ENCODE measurements at places on chromosomes 2 and 18. TPM values are rescaled to one million over a fixed set of nuclear protein-coding genes. Genes with fewer than 3 reads are reported as not detected.
A peak's percentile ranks its signal among the peaks of the same experiment; 100 is the strongest.

The CNDP1 gene
- not detected for total RNA-seq

The REG3G gene
- total RNA-seq: not detected

The SEPTIN10 gene
- 137 TPM for total RNA-seq

DNA sequence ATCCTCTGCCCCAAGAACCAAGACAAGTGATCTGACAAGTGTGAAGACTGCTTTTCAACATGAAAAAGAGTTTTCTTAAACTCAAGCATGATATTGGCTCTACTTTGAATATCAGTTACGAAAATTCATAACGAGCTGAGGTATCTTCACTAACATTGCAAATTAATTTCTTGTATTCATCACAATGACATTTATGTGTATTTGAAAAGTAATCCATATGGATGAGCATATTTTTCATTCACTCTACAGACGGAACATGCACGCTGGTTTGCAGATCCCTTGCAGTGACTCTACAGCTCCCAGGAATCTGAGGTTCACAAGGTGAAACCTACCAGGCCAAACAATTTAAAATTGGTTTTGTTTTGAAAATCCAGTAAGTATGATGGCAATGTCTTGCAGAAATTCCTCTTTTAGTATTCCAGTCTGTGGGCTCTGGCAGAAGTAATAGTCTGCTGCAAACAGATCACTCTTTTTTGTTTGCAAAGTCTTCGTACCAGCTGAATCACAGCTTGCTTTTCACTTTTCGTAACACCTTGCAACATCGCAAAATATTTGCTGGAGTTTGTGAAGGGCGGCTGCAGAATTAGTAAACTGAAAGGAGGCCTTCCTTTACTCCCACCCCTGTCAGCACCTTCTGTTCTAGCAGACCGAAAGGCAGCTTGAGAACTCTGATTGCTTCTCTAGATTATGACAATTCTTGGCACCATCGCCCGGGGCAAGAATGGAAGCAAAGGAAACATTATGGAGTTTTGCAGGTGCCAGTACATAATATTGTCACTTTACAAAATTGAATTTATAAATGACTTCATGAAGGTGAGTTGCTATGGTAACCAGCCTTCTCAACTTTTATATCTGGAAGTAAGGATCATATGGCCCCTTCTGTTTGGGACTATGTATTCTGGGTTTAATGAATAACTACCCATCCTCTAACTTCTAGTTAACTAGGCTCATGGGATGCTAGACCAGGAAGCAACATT, 168.7 kb downstream of the TMEM247 start:
- no peak for DNase-seq

The TGFA gene
- total RNA-seq: not detected

DNA sequence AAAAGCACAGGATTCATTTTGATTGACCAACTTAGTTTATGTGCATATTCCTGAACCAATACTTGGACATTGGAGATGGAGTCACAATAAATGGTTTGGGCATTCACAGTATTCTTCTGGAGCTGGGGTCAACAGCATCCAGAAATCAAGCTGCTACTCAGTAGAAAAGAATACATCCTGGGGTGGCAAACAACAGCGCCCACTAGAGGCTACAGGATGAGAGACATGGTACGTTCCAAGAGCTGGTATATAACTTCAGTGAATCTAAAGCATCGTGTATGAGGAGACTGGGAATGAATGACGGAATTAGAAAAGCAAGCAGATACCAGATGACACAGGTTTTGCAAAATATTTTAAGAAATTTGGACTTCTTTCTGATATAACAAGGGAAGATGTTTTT, 142.9 kb upstream of the FIGN start:
- DNase-seq: peak; percentile 37

DNA sequence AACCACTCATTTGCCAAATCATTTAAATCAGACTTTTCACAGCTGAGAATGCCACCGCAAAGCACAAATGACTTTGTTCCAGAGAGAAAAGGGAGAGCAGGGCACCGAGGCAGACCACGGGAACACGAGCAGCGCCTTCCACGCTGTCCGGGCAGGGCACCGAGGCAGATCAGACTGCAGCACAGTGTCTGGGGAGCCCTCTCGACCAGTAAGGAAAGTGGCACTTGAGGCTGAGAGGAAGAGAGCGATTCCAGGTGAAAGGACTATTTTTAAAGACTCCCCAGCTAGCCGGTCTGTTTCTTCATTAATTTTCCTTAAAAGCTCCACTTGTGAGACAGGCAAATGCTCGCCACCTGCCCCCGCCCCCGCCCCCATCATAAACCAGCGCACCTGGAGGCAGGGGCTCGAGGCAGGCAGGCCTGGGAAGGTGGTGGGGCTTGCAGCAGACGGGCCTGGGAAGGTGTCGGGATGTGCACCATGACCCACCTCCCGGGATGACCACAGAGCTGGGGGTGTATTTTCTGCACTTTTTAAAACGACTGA, 80.9 kb upstream of the CTDP1 start:
- no peak for DNase-seq

DNA sequence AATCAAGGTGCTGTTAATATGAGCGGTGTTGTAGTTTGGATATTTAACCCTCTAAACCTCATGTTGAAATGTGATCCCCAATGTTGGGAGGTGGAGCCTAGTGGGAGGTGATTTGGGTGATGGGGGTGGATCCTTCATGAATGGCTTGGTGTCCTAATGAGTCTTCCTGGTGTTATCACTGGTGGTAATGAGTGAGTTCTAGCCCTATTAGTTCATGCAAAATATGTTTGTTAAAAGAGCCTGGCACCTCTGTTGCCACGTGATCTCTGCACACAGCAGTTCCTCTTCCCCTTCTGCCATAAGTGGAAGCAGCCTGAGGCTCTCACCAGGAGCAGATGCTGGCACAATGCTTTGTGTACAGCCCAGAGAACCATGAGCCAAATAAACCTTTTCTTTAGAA, 158.4 kb downstream of the FMNL2 start:
- no peak for DNase-seq

- DNase-seq: no peak
Measured at GRCh38 chr18:26040051-26040656, 50.3 kb downstream of the SS18 start.

Data from fibroblast of the aortic adventitia (primary cell).